ENCODE measurements at places on chromosomes 11 and 22. TPM values are rescaled to one million over a fixed set of nuclear protein-coding genes. Genes with fewer than 3 reads are reported as not detected.

The CRYAB gene
- total RNA-seq = 0.48 TPM

GRCh38 chr11:690738-691633, 4.0 kb downstream of the DEAF1 start:
- no peaks in the 10 kb centered on the region for H3K27me3 ChIP-seq
- H3K27ac ChIP-seq = peak overlapping the region; percentile 78
- DNase-seq = no peak
- peaks cover 24% of the 10 kb centered on the region for H3K4me1 ChIP-seq
- H3K4me3 ChIP-seq = peak overlapping the region; percentile 30

- no peaks in the 10 kb centered on the region for H3K4me1 ChIP-seq
- DNase-seq = no peak
- H3K27me3 ChIP-seq = peaks cover 64% of the 10 kb centered on the region
- H3K36me3 ChIP-seq = no peaks in the 10 kb centered on the region
- no peak overlapping the region for H3K4me3 ChIP-seq
Observed at GRCh38 chr22:22068657-22069056, 86.1 kb upstream of the TOP3B start.

DNA sequence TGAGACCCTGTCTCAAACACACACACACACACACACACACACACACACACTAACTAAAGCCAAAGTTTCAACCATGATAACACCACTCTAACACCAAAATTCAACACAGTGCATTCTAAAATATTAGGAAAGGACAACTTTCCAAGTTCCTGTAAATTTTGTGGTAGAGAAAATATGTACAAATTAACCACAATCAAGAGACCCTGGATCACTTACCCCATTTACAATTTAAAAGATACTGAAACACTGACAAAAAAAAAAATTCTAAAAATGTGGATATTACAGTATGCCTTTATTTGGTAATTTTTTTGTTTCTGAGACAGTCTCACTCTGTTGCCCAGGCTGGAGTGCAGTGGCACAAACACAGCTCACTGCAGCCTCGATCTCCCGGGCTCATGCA, 9.7 kb downstream of the MRTFA start:
- DNase-seq = no peak
- H3K27me3 ChIP-seq = no peaks in the 10 kb centered on the region
- H3K36me3 ChIP-seq = peaks cover 11% of the 10 kb centered on the region
- H3K27ac ChIP-seq = no peak overlapping the region

DNA sequence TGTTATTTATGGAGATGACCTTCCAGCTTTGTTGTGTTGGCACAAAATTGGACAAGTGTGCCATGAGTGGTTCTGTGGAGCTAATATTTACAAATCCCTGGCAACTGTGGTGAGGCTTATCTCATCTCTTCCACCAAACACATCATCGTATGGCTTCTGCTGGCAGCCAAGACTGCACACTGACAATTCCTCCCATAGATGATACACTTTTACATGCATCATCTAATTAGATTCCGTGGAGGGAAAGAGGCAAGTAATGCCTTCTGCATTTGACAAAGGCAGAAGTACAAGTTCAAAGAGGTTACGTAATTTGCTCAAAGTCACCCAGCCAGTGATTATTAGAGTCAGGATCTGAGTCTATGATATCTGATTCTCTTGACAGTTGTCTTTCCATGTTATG, 62.7 kb upstream of the KIRREL3 start:
- peaks cover 9% of the 10 kb centered on the region for H3K4me1 ChIP-seq
- H3K36me3 ChIP-seq = no peaks in the 10 kb centered on the region
- no peak for DNase-seq
- H3K27me3 ChIP-seq = peaks cover 6% of the 10 kb centered on the region
- no peak overlapping the region for H3K4me3 ChIP-seq
- no peak overlapping the region for H3K27ac ChIP-seq

GRCh38 chr11:87038235-87038977, 672 bp downstream of the TMEM135 start:
- peaks cover 22% of the 10 kb centered on the region for H3K36me3 ChIP-seq
- H3K27ac ChIP-seq = peak overlapping the region; percentile 92
- H3K27me3 ChIP-seq = no peaks in the 10 kb centered on the region

DNA sequence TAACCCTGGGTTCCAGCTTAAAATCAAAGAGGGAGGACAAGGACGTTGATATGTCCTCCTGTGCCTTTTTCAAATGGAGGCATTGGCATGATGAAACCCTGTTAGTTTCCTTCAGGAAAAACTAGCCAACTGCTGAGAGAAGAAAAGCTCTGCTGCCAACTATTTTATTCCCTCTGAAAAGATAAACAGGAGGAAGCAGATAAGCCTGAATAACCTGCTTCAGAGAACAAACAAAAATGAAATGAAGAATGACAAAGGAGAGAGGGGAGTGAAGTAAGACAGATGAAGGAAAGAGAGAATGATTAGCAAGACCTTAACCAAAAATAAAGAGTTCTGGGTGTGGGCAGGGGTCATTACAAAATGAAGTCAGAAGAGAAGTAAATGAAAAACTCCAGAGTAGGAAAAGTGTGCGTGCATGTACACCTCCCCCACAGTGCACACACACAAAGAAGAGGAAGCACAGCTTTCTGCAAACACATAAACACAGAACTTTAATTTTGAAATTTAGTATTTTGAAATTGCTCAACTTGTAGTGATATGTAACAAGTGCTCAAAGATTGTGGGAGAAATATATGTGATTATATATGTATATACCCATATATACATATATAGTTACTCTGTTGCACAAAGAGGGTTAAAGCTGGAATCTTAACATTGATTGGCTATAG, 332.2 kb downstream of the LUZP2 start:
- H3K27me3 ChIP-seq = no peaks in the 10 kb centered on the region
- peaks cover 4% of the 10 kb centered on the region for H3K36me3 ChIP-seq
- H3K4me3 ChIP-seq = peak overlapping the region; percentile 42

- H3K27ac ChIP-seq = peak overlapping the region; percentile 28
- no peaks in the 10 kb centered on the region for H3K36me3 ChIP-seq
- H3K4me1 ChIP-seq = peaks cover 73% of the 10 kb centered on the region
- H3K4me3 ChIP-seq = peak overlapping the region; percentile 74
- peaks cover 5% of the 10 kb centered on the region for H3K27me3 ChIP-seq
- no peak for DNase-seq
Observed at GRCh38 chr22:40001800-40002577, 7.2 kb downstream of the FAM83F start.

The KRTAP5-9 gene
- total RNA-seq = 0.43 TPM

The NXPE2 gene
- not detected for total RNA-seq

DNA sequence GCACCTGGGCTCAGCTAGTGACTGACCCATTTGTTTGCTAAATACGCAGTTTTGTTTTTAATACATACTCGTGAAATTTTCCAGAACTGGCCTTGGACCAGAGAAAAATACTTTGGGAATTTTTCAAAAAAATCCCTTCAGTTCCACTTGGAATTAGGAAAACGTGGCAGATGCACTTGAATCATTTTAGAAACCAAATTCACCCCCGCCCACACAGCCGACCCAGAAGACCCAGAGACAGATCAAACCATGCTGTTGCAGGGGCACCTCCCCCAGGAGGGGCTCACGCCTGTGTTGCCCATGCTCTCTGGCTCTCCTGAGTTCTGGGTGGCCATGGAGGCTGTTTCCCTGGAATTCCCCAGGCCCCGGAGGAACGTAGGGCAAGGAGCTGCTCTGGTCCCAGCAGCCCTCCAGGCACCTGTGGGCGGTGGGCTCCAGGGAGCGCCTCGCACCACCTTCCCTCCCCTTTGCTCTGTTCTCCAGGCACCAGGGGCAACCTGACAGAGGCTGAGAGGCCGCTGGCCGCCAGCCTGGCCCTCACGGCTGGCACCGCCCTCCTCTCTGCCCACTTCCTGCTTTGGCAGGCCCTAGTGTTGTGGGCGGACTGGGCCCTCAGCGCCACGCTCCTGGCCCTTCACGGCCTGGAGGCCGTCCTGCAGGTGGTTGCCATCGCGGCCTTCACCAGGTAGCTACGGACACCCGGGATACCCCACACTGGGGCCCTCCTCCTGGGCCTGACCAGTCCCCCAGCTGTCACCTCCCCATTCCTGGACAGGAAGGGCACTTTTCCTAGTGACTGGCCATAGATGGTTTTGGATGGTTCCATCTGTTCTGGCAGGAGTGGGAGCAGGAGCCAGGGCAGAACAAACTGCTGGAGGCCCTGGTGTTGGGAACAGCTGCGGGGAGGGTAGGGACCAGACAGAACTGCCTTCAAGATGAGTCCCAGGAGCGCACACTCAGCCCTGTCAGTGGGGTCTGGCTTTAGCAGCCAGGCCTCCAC, 3.3 kb upstream of the EPS8L2 start:
- H3K27ac ChIP-seq = no peak overlapping the region
- H3K27me3 ChIP-seq = peaks cover 2% of the 10 kb centered on the region
- H3K36me3 ChIP-seq = no peaks in the 10 kb centered on the region

- peaks cover 7% of the 10 kb centered on the region for H3K36me3 ChIP-seq
- no peaks in the 10 kb centered on the region for H3K27me3 ChIP-seq
- H3K27ac ChIP-seq = no peak overlapping the region
Observed at GRCh38 chr11:8971924-8972316, 7.7 kb upstream of the TMEM9B start.

GRCh38 chr11:2793701-2794045, 91.9 kb downstream of the CDKN1C start:
- H3K27ac ChIP-seq = no peak overlapping the region
- no peak for DNase-seq
- H3K27me3 ChIP-seq = peaks cover 9% of the 10 kb centered on the region
- peaks cover 31% of the 10 kb centered on the region for H3K4me1 ChIP-seq
- no peaks in the 10 kb centered on the region for H3K36me3 ChIP-seq
- no peak overlapping the region for H3K4me3 ChIP-seq

- peak overlapping the region; percentile 94 for H3K27ac ChIP-seq
- DNase-seq = no peak
- H3K4me3 ChIP-seq = peak overlapping the region; percentile 97
- H3K27me3 ChIP-seq = no peaks in the 10 kb centered on the region
Observed at GRCh38 chr22:38872831-38873248, 824 bp upstream of the CBX6 start.

The ZNF74 gene
- total RNA-seq = 24.6 TPM

The GGTLC3 gene
- total RNA-seq = not detected

The DCDC1 gene
- total RNA-seq = 2.0 TPM

The TPBGL gene
- 0.31 TPM for total RNA-seq

The FIBP gene
- total RNA-seq = 74.7 TPM

- peaks cover 17% of the 10 kb centered on the region for H3K36me3 ChIP-seq
- no peak for DNase-seq
- H3K27me3 ChIP-seq = no peaks in the 10 kb centered on the region
- H3K4me3 ChIP-seq = no peak overlapping the region
Observed at GRCh38 chr22:37762389-37762836, 45.3 kb upstream of the GCAT start.

The CASP4 gene
- 18.4 TPM for total RNA-seq

The TRIM6 gene
- 7.5 TPM for total RNA-seq

DNA sequence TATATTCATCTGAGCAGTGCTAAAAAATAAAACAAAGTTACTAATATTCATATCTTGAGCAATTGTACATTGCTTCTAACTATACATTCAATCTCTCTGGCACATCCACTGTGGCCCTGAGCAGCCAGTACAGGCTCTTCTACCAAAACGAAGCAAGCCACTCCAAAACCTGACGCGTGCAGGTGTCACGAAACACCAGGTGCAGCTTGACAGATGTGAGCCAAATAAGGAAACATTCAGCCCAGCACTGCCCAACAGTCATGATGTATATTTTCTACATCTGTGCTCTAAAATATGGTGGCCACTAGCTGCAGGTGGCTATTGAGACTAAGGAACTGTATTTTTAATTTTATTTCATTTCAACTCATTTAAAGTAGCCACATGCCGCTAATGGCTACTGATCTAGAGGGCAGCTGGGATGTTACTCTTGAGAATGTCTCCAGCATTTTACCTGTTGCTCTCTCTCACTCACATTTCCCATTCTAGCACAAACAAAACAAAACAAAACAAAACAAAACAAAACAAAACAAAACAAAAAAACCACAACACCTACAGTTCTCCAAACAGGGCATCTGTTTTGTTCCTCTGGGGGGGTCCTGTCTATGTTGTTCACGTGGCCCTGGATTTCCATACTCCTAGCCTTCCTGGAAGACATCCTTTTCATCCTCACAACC, 77.7 kb downstream of the LARGE1 start:
- H3K4me1 ChIP-seq = peaks cover 28% of the 10 kb centered on the region
- peaks cover 5% of the 10 kb centered on the region for H3K36me3 ChIP-seq
- no peak for DNase-seq
- H3K4me3 ChIP-seq = peak overlapping the region; percentile 20
- peak overlapping the region; percentile 24 for H3K27ac ChIP-seq
- no peaks in the 10 kb centered on the region for H3K27me3 ChIP-seq

DNA sequence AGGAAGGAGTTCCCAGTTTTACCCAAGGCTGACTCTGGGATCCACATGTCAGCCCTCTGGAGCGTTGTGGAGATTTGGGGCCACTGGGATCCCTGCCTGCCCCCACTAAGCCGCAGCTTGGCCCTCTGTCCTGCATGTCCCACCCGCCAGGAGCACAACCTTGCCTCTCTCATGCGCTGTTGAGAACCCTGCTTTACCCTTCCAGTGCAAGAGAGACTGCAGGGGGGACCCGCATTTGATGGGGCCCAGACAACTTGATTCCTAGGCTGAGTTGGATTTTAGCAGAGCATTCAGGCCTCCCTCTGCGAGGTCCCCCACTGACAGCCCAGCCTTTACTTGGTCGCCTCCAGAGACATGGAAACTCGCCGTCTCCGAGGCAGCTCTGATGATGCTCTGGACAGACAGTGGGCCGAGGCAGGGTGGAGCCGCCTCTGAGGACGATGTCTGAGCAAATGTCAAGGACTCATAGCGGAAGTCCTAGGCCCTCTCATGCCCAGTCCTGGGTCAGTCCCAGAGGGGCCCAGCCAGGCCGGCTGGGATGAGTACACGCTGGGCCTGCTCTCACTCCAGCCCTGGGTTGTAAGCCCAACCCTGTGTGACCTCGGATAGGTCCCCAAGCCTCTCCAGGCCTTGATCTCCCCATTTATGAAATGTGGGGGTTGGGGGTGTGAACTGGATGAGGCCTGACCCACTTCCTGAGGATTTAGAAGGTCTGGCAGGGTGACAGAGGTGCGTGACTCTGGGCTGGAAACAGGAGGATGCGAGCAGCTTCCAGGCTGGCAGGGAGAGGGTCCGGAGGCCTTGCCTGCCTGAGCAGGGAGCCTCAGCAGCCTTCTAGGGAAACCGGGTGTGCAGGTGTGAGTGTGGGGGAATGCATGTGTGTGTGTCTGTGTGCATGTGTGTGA, 630 bp downstream of the CD5 start:
- no peaks in the 10 kb centered on the region for H3K4me1 ChIP-seq
- H3K27ac ChIP-seq = no peak overlapping the region
- H3K27me3 ChIP-seq = no peaks in the 10 kb centered on the region
- H3K4me3 ChIP-seq = no peak overlapping the region

The FGF19 gene
- total RNA-seq = 3.5 TPM

The CELSR1 gene
- total RNA-seq = 27.8 TPM

DNA sequence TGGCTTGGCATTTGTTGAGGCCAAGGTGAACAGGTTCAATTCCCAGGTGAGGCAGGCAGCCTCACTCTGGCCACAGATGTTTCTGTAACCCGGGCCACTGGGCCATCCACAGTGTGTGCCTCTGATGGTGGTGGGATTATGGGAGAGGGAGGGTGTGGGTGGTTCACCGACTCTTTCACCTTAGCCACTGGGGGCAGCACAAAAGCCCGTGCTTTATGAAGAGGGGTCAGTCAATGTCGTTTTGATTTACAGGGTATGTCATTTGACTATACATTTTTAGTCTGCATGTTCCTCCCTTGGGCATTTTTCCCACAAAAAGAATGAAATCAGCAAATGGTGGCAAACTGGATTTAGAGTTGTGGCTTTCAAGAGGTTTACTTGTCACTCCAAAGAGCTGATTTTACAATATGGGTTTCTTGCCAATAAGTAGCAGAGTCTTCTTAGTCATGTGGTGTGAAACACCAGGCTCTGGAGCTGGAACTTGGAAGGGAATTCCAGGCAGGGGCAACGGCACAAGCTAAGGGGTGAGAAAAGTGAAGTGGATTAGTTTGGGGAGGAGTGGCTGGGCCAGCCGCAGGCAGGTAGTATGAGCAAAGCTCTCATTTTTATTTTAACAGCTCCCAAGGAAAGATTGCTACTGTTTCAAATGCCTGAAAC, 217.8 kb upstream of the ZBED5 start:
- peaks cover 31% of the 10 kb centered on the region for H3K27me3 ChIP-seq
- peak overlapping the region; percentile 22 for H3K4me3 ChIP-seq
- H3K4me1 ChIP-seq = peaks cover 30% of the 10 kb centered on the region
- DNase-seq = no peak
- H3K36me3 ChIP-seq = no peaks in the 10 kb centered on the region

Data from type B pancreatic cell (in vitro differentiated cells).